ENCODE measurements at places on chromosomes 12 and 14.

- DNase-seq = no peak
Observed at GRCh38 chr12:66066929-66067523, 63.5 kb downstream of the LLPH start.

DNA sequence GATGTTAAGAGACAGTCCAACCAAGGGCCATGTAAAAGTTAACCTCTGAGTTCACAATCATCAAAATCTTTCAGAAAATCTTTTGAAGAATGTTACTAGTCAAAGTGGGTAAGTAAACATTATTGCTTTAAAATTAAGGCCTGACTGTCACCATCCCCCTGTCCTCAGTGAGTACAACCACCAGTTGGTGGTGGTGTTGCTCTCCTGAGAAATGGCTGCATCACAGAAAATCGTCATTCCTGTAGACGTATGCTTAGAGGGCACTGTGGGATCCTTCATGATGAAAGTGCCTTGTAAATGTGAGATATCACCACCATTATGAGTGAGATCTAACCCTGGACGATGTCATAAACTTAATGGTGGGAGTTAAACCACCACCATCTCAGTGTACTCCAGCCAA is 451.2 kb downstream of the RPS29 start:
- DNase-seq = no peak

DNA sequence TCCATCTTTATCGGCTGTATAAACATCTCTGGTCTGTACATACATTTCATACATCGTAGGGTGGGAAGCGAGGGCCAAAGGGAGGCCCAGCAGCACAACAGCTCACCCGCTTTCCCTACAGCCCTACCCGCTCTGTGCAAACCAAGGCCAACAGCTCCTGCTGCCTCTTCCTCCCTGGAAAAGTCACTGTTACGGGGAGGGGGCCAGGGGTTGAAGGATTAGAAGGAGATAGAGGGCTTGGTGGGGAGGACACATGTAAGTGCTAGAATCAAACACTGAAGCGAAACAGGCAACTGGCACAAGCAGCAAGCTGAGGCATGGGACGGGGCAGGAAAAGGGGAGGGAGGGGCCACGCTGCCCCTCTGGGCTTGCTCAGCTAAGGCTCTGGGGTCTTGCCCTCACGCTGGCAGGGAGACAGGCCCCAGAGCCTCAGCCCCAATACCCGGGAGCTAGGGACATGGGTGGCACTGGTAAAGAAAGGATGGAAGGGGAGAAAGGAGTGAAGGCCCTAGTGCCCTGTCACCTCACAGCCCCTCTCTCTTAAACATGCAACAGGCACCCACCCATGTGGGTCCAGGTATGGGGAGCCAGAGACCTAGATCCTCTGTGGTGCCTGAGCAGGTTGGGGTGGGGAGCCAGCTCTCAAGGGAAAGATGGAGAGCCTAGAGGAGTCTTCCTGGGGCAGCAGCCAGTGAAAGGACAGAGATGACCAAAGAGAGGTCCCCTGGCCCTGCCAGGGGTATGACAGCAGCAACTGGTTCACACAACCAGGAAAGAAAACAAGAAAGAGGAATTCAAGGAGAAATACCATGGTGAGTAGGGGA is 14.4 kb downstream of the SPRYD3 start:
- DNase-seq = no peak

DNA sequence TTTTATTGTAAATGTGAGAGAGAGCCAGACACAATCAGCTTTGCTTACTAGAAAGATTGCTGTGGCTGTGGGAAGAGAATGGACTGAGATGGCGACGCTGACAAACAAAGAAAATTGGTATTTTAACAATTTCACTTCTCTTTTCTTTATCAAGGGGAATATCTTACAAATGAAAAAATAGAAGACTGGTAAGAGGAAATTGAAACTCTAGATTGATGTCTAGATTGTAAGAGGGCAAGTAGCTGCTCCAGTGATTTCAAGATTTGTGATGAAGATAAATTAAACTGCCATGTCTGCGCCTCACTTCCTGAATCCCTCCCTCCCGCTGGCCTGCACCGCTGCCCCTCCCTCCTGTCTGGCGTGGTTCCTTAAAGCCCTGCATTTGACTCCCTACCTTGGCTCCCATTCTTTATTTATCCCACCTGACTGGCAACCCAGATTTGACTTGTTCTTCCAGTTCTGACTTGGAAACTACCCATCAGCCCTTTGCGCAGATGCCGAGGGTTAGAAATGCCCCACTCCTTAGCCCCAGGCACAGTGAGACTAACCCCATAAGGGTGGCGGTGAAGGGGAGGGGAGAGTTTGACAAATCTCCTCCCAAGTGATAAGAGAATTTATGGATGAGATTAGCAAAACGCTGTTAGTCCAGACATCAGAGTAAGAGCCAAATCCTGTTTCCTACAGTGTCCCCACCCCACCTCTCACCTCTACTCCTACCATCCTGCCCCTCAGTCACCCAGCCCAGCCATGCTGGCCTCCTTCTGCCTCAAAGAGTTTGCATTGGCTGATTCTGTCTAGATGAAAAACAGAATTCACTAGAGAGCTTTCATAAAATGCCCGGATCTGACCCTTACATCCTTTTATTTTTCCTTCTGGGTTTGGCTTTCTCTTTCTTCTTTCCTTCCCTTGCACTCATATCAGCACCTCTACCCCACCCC is 125.3 kb upstream of the ATF7IP start:
- no peak for DNase-seq

- no peak for DNase-seq
Observed at GRCh38 chr12:28936711-28937110, 212.4 kb upstream of the FAR2 start.

DNA sequence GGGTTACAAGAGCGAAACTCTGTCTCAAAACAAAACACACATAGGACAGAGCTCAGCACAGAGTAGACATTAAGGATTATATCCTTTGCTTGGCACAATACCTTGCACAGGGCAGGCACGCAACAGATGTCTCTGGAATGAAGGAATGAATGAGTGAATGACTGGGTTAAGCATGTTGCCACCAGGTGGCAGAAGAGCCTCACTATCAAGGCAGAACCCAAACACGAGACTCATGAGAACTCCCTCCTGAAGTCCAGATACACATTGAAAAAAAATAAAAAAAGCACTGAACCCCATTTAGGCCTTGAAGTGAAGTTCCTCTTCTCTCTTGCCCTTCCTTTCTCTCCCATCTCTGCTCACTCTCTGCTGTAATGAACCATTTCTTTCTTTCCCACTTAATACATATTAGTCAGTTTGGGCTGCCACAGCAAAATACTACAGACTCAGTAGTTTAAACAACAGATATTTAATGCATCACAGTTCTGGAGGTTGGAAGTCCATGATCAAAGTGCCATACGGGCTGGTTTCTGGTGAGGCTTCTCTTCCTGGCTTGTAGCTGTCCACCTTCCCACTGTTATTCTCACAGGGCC is 26.6 kb upstream of the LTA4H start:
- DNase-seq = peak; percentile 80

DNA sequence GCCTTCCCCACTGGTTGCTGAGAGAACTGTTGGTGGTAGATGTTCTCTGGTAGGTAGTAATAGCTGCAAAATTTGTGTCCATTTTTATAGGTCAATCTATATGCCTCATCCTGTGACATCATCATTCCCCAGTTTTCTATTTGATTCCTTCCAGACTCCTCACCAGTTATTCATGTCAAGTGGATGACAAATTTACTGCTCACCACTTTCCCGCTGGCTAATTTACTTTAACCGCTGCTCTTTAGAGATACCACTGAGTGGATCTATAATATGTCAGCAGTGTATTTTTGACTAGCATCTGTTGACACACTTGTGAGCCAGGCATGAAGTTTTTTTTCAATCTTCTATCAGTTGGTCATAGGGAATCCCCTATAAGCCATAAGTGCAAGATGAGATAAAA is 24.6 kb downstream of the GPR65 start:
- DNase-seq = no peak

GRCh38 chr12:12007001-12007712 is 63.6 kb upstream of the BCL2L14 start:
- DNase-seq = no peak

GRCh38 chr12:80456513-80456912 is 12.5 kb downstream of the PTPRQ start:
- DNase-seq = no peak

DNA sequence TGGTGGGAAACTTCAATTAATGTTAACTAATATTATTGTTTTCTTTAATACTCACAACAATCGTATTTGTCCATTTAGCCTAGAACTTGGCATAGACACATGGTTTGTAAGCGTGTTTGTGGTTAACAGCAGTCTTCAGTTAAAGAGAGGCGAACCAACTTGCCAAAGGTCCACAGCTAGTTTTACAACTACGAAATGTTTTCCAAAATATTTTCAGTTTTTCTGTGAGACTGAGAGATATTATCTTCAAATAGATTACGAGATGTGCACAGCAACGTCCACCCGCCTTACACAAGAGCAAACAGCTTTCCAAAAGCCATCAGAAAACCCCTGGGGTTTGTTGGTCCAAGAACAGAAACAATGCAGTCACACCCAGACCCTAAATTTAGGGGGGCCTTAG is 58.6 kb upstream of the RASSF3 start:
- DNase-seq = no peak

- DNase-seq = no peak
Observed at GRCh38 chr14:20489093-20489994, 16.0 kb upstream of the RNASE10 start.

- no peak for DNase-seq
Observed at GRCh38 chr12:96143827-96144565, 50.2 kb upstream of the ELK3 start.

- no peak for DNase-seq
Observed at GRCh38 chr12:110079477-110080400, 31.4 kb upstream of the C12orf76 start.

GRCh38 chr12:68529466-68529865 is 81.2 kb upstream of the RAP1B start:
- DNase-seq = no peak

GRCh38 chr12:27866373-27867101 is 86.5 kb upstream of the MANSC4 start:
- no peak for DNase-seq

GRCh38 chr14:75568791-75569190 is 9.6 kb upstream of the FLVCR2 start:
- no peak for DNase-seq

DNA sequence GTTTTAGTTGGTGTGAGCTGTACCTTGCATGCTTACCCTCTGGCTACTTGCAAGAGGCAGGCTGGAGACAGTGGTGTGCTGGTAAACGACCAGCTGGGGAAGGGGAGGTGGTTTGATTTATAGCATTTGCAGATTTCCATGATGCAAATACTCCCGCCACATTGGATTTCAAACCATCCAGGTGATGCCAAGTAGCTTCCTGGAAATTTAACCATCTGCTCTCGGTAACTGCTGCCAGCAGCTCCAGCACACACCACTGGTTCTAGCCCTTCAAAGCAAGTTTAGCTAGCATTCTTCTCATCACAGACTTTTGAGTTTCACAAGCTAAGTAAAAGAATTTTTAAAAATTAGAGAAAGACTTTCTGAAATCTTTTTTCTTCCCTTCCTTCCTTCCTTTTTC is 104.5 kb upstream of the AMIGO2 start:
- no peak for DNase-seq

- DNase-seq = no peak
Observed at GRCh38 chr14:70282666-70283065, 76.8 kb downstream of the COX16 start.

DNA sequence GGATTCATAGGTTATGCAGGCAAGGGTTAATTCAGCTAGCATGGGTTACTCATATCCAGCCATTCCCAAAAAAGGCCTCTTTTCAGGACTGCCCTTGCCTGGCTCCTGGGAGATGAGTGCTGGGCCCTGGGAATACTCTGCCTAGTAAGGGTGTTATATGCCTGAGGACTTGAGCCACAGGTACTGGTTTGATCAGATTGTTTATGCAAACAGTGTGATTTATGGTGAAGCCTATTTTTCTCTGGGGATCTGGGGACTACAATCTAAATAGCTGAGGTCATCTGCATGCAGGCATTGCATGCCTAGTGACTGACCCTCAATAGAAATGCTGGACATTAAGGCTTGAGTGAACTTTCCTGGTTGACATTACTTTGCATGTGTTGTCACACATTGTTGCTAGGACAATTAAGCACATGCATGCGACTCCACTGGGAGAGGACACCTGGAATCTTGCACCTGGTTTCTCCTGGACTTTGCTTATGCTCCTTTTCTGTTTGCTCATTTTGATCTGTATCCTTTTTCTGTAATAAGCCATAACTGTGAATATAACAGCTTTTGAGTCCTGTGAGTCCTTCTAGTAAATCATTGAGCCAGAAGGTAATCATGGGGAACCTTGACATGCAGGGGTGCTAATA is 73.0 kb downstream of the RAD51B start:
- DNase-seq = no peak

DNA sequence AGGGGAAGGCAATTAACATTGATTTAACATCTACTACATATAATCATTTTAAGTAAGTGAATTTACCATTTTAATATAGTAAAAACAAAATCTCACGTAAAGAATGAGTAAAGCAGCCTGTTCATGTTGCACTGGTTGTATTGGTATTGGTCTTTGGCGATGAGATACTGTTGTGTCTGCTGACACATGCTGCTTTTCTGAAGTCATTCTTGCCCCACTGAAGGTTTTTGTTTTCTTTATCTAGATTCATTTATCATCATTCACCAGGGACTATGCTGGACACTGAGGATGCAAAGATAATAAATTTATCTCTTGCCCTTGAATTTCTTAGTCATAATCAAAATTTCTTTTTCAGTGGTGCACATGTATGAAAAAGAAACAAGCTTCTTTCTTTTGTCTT is 246.2 kb upstream of the NPAS3 start:
- no peak for DNase-seq

- no peak for DNase-seq
Observed at GRCh38 chr12:6340745-6341416, 995 bp downstream of the TNFRSF1A start.

DNA sequence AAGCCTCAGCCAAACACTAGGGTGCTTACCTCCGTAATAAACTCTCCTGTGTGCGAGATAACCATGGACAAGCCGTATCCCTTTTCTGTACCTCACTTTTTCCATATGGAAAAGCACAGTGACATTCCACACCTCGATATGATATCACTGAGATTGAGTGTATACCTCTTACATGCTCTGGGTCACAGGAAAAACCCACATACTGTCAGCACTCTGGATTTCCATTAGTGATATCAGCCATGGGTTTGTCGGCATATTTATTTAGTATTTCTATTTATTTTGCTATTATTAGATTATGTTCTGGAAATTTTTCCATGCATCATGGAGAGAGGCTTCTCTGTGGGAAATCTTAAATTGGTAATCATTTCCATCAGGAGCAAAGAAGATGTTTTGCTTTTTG is 28.0 kb upstream of the DAAM1 start:
- DNase-seq = peak; percentile 24

DNA sequence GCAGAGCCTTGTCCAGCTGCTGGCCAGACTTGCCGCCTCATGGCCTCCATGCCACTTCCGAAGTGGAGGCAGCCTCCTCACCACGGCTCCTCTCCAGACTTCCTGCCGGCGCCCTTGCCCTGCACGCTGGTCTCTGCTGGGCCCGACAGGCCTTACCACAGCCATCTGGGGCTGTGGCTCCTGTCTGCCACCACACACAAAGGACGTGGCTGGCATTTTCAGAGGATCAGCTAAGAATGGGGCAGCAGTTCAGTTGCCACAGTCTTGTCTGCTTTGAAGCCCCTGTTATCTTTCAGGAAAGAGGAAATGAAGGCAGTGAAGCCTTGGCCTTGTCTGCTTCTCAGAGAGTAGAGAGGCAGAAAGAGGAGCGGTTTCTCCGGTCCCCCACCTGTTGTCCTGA is 178.0 kb upstream of the FKBP4 start:
- no peak for DNase-seq

- no peak for DNase-seq
Observed at GRCh38 chr14:42437809-42438208, 831.1 kb downstream of the LRFN5 start.

All from muscle of arm (tissue), 14 donors.